Tibial nerve (tissue), 4 donors: ENCODE measurements at places on chromosomes 13 and 19. TPM values are rescaled to one million over a fixed set of nuclear protein-coding genes. Genes with fewer than 3 reads are reported as not detected.
A peak's percentile ranks its signal among the peaks of the same experiment; 100 is the strongest.

Gene TMEM59L
- 4.2 TPM for total RNA-seq

Gene DACT3
- 7.4 TPM for total RNA-seq

Gene VAV1
- total RNA-seq = 4.2 TPM

Gene FARP1
- 28.0 TPM for total RNA-seq

Gene SOHLH2
- not detected for total RNA-seq

Gene CCDC8
- total RNA-seq = 2.8 TPM

Gene LSR
- 34.9 TPM for total RNA-seq

Gene PRR22
- 6.3 TPM for total RNA-seq

Gene SKA3
- 2.3 TPM for total RNA-seq

Gene OR7A5
- 0.22 TPM for total RNA-seq

DNA sequence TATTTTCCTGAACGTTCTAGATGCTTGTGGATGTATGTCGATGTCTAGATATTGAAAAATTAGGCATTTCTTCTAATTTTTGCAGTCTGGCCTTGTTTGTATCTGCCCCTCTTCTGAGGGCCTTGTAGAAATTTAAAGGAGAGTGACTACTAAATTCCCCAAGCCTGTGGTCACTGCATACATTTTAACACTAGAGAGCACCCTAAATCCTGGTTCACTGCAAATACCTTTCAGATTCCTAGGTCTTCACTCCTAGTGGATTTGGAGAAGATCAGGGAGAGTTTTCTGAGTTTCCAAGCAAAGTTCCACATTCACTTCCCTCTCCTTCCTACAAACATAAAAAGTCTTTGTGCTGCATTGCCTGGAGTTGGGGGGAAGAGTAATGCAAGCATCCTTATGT lies 1272.5 kb downstream of the OLFM4 start:
- no peak for DNase-seq

DNA sequence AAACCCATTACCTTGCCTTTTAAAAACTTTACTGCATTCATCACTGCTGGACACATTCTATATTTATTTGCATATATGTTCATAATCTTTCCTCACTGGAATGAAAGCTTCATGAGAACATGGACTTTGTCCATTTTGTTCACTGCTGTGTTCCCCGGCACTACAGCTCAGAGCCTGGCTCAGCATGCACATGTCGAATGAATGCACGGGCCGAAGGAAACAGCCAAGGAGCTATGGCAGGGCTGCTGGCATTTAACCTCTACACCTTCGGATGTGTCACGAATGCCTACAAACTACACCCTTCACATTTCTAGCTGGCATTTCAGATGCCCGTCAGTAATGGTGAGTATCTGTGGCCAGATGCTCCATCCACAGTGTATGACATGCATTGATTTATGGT lies 7.6 kb downstream of the MTIF3 start:
- no peak for DNase-seq

GRCh38 chr13:27053210-27053884 lies 118.3 kb downstream of the USP12 start:
- no peak for DNase-seq

- DNase-seq = no peak
Observed at GRCh38 chr13:113420232-113420631, 33.1 kb downstream of the ADPRHL1 start.

DNA sequence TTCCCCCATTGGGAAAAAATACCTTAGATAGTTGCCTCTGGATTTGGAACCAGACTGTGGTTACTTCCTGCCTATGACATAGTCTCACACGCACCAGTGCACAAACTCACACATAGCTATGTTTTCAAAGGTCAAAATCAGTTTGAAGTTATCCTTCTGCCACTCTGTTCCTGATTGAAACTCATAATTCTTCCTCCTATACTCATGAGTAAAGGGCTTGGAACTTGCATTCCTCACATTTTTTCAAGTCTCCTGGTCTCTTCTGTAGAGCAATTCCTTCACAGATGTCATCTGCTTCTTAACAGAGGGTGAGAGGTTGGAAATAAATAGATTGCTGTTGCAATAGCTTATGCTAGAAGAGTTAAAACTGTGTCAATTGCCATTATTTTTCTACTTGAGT lies 18.6 kb upstream of the POSTN start:
- no peak for DNase-seq

DNA sequence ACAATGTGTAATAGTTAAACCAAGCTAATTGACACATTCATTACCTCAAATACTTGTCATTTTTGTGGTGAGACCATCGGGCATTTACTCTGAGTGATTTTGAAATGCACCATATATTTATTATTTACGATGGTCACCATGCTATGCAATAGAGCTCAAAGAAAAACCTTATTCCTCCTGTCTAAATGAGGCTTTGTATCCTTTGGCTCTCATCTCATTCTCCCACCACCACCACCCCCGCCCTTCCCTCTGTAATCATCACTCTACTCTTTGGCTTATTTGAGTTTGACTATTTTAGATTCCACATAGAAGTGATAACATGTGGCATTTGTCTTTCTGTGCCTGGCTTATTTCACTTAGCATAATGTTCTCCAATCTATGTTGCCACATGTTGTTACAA lies 124.9 kb downstream of the CYSLTR2 start:
- DNase-seq = no peak

- peak; percentile 100 for DNase-seq
Observed at GRCh38 chr19:44891016-44891882, at the start of gene TOMM40. Gene TOMM40, plus strand, starts transcription at chr19:44891254. Its CDS starts 162 bp downstream, at chr19:44891416.

- no peak for DNase-seq
Observed at GRCh38 chr13:29771247-29771646, 79.2 kb downstream of the UBL3 start.

- no peak for DNase-seq
Observed at GRCh38 chr19:991174-991931, 7.2 kb downstream of the WDR18 start.

DNA sequence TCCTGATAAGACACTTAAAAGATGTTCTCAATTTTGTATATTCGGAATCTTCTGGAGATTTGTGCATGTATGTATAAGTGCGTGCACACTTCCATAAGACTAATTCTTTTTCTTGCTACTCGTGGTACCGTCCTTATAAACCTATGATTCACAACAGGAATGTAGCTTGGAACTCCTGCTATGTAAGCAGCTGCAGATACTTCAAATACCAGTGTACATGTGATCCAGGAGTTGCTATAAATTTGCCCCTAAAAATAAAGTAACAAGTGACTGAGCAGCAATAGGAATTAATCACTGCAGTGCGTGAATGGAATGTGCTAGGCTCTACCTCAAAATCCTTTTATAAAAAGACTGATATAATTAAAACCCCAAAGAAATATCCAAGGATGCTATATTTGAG lies 214.9 kb downstream of the KLF5 start:
- no peak for DNase-seq

GRCh38 chr13:106905380-106906162 lies 337.6 kb upstream of the ARGLU1 start:
- no peak for DNase-seq

DNA sequence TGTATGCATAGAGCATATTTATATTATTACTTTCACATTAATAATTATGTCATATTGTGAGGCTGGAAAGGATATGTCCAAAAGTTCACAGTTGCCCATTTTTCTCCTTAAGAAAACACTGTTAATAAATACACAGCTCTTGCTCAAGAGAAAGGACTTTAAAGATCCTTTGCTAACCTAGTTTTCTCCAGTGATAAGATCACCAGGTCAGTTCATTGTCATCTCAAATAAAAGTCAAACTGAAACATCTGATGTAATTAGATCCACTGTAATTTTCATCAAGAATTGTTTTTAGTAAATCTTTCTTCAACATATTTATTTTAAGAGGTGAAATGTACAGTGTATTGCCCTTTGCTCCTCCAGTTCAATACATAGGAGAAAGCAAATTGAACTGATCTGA lies 82.8 kb upstream of the KLHL1 start:
- no peak for DNase-seq

DNA sequence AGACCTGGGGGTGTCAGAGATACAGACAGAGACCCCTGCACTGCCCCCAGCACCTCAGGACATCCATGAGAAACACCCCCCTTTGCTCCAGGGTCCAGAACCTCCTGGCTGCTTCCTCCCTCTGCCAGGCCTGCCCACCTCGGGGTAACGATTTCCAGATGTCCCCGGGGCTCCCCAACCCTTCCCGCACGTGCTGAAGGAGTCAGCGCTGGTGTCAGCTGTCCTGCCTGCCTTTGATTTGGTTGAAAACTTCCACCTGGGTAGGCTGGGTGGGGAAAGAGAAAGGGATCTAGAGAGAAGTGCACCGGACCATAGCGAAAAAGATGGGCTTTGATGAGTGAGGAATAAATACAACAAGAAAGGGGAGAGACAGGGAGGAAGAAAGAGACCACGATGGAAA lies 1.5 kb upstream of the CGB7 start:
- DNase-seq = no peak

DNA sequence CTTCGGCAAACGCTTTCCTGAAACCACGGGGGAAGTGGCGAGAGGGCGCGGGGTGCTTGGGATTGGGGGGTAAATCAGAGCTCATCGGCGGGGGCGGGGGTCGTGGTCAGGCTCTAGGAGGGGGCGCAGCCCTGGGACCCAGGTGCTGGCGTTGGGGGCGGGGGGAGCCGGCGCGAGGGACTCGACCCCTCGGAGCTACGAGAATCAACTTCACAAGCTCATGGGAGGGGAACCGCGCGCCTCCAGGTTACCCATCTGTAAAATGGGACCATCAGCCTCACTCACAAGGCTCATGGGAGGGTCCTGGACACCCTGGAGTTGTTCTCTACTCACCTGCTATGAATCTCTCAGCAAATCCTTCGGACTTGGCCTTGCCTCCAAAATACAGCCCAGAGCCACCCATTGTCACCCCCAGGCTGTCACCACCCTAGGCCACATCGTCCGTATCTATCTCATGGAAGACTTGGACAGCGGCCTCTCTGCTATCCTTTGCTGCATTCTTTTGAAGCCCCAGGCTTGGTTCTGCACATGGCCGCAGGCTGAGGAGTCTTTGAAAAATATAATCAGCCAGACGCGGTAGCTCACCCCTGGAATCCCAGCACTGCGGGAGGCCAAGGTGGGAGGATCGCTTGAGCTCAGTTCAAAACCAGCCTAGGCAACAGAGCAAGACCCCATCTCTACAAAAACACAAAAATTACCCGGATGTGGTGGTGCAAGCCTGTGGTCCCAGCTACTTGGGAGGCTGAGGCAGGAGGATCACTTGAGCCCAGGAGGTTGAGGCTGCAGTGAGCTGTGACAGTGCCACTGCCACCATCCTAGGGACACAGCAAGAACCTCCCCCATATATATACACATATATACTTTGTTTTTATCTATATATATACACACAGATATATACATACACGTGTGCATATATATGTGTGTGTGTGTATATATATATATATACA lies 939 bp upstream of the RANBP3 start:
- no peak for DNase-seq

DNA sequence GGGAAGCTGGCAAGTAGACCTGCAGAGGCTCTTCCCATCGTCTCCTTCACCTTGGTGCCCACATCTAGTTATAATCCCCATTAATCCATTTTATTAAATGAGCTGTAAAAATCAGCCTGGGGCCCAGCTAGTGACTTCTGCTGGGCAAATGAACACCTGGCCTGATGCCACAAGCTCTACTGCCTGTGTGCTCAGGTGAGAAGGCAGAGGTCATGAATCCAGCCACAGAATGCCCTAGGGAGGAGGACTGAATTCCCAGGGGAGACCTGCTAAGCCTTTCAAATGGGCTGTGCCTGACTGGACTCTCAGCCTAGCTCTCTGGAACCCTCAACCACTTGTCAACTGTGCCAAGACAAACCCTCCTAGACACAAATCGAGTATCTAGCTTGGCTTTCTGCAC lies 74.0 kb downstream of the PDS5B start:
- DNase-seq = no peak

DNA sequence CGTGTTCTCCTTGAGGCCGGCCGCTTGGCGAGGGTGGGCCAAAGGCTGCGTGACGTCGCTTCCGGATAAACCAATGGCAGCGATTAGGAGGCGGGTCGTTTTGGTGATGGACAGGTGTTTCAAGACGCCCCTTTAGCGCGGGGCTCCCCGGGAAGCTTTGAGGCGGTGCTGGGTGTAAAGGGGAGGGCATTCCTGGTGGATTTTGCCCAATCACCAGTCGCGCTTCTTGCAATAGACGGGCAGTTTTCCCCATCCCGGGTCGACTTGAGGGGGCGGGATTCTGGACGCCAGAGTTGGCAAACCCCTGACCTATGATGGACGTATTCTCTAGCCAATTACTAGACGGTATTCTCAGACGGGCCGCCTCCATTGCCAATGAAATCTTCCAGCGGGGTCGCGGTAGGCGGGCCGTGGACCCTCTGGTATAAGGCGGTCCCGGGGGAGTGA lies 264 bp upstream of the PRMT1 start:
- peak; percentile 100 for DNase-seq

DNA sequence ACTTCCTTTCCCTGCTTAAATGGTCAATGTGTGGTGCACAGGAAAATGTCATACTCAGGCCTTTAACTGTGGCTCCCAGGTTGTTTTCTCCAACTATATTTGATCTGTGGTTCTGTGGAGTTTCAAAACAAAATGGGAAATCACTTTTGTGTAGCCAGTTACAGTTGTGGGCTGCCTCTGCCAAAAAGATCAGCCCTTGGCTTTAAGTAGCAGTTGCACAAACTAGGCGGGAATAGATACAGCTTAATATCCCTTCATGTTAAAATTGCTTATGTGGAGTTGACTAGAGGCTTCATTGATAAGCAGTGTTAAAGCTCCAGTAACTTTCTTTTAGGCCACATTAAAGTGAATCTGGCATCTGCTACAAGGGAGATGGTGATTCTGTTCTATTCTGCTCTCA lies 284.8 kb downstream of the SHISA2 start:
- DNase-seq = no peak
